ENCODE measurements at places on chromosomes 4 and X. TPM values are rescaled to one million over a fixed set of nuclear protein-coding genes. Genes with fewer than 3 reads are reported as not detected.

RIPPLY1 gene
- total RNA-seq: not detected

DNA sequence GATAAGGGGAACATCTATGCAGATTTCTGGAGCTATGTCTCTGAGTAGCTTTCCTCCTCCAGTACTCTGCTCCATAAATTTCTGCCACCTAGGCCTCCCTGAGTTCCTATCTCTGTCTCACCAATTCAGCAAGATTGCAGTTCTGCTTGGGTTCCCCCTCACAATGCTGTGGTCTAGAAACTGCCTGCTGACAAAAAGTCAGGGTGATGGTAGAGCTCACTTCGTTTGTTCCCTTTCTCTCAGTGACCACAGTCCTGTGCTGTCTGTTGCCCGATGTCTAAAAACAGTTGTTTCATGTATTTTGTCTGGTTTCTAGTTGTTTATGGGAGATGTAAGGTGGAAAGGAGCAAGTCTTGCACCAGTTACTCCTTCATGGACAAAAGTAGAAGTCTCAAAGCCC lies 41.1 kb downstream of the AMMECR1 start:
- DNase-seq: no peak
- no peak overlapping the region for H3K4me3 ChIP-seq
- H3K27me3 ChIP-seq: no peaks in the 10 kb centered on the region
- H3K36me3 ChIP-seq: no peaks in the 10 kb centered on the region
- H3K27ac ChIP-seq: no peak overlapping the region

OPHN1 gene
- total RNA-seq: 6.8 TPM

DNA sequence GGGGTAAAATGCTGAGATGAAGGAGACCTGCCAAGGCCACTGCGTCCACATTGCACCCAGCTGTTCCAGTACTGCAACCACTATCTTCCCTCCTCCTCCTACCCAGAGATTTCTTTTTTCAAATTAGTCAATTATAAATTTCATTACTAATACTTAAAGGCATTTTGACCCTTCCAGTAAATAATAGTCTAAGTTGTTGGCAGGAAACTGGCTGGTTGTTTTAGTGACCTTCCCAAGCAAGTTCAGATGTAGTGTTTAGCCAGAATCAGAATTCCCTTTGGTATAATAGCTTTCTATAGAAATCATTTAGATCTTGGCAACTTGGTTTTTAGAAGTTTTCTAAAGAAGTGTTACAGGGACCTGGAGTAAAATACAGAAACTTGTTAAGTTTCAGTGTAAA lies 66.0 kb downstream of the AASDH start:
- H3K4me1 ChIP-seq: no peaks in the 10 kb centered on the region
- H3K27me3 ChIP-seq: no peaks in the 10 kb centered on the region
- H3K4me3 ChIP-seq: no peak overlapping the region
- no peak for DNase-seq
- H3K27ac ChIP-seq: no peak overlapping the region

DNA sequence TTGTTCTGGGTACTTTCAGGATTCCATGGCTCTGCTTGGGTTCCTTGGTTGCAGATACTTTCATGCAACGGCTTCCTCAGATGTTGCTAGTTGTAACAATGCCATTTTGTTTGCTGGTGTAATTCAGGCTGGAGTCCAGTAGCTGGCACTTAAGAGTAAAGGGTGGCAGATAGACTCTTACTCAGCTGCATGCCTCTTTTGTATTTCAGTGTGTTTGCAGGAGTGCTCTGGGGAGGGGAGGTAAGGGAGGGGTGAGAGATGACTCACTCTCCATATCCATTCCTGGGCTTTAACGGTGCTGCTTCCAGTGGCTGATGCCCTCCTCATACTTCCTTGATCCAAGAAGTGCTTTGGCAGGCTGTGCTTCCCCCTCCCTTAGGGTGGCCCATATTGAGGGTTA lies 155.2 kb downstream of the ZNF330 start:
- no peaks in the 10 kb centered on the region for H3K4me1 ChIP-seq
- H3K27ac ChIP-seq: no peak overlapping the region
- H3K27me3 ChIP-seq: no peaks in the 10 kb centered on the region
- H3K36me3 ChIP-seq: no peaks in the 10 kb centered on the region

BMPR1B gene
- 3.3 TPM for total RNA-seq

All from left lung (tissue), 14 donors.